ENCODE measurements at places on chromosomes 5 and 9.

DNA sequence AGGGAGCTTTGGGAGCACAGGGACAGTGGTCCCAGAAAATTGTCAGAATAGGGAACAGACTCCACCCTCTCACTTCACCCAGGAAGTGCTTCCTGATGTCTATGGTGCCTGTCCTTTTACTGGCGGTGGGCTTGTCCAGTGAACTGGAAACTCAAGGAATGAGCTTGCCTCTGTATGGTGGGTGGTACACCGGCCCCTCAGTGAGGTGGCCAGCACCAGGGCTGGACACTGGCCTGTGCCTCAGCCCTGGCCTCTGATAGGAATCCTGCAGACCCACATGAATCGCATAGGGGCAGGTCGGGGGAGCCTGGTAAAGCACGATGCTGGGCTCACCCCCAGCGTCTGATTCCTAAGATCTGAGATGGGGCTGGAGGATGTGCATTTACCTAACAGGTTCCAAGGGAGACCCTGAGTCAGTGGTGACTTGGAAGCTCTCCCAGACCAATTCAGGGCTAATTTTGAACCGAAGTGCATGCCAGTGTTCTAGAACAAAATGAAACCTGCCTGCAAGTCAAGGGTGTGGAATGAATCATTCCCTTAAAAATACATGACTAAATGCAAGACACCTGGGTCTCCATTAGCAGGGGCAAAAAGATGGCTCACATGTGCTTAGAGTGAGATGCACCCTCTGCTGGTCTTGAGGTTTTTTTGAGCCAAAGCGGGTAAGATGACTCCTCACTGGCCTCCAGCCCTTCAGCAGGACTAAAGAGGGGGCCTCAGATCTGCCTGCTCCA lies 178.3 kb downstream of the HSPA4 start:
- no peak for DNase-seq

DNA sequence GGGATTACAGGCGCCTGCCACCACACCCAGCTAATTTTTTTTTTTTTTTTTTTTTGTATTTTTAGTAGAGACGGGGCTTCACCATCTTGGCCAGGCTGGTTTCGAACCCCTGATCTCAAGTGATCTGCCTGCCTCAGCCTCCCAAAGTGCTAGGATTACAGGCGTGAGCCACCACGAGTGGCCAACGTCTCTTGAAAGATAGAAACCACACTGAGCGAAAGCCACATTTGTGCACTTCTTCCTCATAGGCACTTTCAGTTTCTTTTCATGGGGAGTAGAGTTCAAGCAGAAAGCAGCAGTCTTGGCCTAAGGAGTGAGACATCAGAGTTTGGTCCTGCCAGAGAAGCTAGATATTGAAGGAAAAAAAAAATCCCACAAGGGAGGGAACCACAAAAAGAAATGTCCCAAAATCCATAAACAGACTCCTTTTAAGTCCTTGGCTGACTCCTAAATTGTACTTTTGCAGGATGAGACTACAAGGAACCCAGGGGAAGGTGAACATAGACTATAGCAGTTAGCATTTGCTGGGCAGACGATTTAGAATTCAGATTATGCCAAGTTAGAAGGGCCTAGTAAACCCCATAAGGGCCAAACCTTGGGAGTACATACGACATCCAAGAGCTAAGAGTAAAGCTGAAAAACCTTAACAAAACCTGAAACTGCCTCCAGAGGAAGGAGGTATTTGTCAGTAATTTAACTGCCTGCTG lies 43.9 kb upstream of the GLIPR2 start:
- peak; percentile 62 for DNase-seq

GRCh38 chr9:78775696-78776295 lies 478.9 kb downstream of the PSAT1 start:
- DNase-seq, result no peak

DNA sequence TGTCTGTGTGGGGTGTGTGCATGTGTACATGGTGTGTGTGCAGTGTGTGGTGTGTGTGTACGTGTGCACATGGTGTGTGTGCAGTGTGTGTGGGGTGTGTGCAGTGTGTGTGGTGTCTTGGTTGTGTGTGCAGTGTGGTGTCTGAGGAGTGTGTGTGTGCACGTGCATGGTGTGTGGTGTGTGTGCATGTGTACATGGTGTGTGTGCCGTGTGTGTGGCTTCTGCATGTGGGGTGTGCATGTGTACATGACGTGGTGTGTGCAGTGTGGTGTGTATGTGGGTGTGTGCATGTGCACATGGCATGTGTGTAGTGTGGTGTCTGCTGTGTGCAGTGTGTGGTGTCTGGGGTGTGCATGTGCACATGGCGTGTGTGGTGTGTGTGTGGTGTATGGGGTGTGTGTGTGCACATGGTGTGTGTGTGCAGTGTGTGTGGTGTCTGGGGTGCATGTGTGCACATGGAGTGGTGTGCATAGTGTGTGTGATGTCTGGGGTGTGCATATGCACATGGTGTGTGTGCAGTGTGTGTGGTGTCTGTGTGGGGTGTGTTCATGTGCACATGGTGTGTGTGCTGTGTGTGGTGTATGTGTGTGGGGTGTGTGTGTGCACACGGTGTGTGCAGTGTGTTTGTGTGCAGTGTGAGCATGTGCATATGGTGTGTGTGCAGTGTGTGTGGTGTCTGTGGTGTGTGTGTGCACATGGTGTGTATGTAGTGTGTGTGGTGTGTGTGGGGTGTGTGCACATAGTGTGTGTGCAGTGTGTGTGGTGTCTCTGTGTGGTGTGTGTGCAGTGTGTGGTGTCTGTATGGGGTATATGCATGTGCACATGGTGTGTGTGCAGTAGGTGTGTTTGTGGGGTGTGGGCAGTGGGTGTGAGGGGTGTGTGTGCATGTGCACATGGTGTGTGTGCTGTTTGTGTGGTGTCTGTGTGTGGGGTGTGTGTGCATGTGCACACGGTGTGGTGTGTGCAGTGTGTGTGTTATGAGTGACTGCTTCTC lies 40.6 kb upstream of the ZNG1F start:
- DNase-seq, result peak; percentile 28

DNA sequence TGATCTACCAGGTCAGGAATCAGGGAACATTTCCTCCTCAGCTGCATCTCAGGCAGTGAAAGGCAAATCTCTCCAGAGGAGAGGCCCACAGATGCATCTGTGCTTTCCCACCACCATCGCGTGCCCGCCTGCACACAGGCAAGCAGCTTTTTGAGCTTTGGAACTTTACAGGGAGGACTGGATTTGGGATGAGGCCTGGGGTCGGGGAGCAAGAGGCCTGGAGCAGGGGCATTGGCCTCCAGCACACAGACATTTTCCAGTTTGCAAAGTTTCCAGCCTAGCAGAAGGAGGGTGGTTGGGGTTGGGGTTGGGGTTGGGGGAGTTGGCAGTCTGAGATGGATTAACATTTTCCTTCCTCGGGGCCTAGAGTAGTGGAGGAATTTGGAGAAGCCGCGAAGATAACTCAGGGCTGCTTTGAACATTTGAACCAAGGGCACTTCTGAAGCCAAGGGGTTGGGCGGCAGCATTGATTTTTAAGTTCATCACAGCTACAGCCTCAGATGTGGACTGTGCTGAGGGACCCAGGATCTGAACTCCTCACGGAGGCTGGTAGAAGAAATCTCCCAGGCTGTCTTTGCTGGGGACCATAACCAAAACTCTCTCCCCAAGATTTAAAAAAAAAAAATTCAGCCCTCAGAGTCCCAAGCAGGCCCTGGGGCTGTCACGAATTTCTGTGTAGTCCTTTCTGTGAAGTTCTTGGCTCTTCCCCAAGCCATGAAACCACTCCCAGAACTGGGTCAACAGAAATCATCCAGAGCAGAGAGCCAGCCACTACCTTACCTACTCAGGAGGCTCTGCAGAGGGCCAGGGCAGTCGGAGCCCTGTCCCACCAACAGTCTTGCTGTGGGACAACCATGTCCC lies 25.6 kb downstream of the C5orf15 start:
- no peak for DNase-seq

DNA sequence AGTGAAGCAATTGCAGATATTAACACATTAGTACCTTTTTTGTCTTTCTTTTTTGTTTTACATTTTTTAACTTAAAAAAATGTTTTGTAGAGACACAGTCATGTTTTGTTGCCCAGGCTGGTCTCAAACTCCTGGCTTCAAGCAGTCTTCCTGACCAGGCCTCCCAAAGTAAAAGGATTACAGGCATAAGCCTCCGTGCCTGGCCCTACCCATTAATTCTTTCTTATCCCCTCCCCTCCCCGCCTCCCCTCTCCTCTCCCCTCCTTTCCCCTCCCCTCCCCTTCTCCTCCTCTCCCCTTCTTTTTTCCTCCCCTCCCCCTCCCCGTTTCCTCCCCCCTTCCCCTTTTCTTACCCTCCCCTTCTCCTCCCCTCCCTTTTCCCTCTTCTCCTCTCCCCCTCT lies 182.4 kb downstream of the FER start:
- DNase-seq, result no peak

DNA sequence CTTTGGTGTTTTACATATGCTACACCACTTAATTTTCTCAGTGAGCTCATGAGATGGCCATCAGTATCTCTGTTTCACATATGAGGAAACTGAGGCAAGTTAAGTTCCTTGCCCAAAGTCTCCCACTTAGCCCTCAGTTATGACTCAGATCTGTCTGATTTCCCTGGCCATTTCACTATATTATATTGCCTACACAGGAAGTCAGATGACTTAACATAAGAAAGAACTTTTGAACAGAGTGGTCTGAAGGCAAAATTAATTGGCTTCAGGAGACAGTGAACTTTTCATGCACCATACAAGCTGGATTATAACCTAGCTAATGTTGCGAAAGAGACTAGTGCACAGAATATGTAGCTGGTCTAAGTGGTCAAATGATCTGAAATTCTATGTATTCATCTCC lies 221.6 kb downstream of the NFIB start:
- DNase-seq, result no peak

DNA sequence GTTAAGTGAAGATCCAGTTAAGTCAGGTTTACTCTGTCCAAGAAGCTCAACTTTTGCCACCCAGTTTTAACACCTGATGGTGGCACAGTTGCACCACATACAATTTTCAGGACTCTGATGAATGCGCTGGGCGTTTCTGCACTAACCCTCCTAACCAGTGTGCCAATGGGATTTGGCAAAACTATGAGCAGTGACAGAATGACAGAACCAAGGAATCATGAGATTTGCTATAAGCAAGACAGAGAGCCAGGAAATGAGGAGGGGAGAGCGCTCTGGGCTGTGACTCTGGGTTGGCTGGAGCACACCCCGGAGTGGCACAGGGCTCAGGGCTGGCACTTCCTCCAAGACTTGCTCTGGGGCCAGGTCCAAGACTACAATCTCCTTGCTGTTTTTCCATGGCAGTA lies 84.1 kb downstream of the SH3PXD2B start:
- no peak for DNase-seq

DNA sequence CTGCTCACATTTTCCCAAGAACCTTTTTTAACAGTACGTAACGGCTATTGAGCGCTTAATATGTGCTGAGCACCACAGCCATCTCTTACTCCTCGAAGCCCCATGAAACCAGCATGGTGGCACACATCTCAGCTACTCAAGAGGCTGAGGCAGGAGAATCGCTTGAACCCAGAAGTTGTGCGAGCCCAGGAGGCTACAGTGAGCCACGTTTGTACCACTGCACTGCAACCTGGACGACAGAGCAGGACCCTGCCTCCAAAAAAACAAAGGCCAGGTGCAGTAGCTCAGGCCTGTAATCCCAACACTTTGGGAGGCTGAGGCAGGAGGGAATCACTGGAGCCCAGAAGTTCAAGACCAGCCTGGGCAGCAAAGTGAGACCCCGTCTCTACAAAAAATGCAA lies 28.2 kb downstream of the AQP7 start:
- no peak for DNase-seq

DNA sequence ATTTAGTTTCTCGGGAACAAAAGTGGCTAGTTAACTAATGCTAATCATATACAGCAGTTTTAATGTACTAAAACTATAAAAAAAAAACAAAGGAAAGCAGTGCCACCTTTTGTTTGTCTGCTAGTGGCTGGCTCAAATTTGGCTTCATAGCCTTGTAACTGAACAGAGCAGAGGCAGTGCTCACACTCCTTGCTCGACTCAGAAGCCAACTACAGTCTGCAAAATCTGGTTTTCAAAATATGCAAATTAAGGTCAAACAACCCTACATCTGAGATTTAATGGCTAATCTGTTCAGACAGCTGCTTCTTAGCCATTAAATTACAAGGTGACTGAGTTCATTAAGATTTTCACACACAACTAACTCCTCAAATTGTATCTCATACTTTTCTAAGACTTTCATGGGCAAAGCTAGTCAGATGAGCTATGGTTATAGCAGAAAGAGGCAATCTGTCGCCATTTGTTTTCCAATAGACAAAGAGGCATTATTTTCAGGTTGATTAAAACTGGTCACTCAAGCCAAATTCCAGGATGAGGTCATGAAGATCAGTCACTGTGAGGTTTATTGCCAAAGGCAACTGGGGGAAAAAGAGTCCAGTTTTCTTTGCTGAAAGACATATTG lies 56.8 kb upstream of the EPB41L4A start:
- DNase-seq, result no peak

DNA sequence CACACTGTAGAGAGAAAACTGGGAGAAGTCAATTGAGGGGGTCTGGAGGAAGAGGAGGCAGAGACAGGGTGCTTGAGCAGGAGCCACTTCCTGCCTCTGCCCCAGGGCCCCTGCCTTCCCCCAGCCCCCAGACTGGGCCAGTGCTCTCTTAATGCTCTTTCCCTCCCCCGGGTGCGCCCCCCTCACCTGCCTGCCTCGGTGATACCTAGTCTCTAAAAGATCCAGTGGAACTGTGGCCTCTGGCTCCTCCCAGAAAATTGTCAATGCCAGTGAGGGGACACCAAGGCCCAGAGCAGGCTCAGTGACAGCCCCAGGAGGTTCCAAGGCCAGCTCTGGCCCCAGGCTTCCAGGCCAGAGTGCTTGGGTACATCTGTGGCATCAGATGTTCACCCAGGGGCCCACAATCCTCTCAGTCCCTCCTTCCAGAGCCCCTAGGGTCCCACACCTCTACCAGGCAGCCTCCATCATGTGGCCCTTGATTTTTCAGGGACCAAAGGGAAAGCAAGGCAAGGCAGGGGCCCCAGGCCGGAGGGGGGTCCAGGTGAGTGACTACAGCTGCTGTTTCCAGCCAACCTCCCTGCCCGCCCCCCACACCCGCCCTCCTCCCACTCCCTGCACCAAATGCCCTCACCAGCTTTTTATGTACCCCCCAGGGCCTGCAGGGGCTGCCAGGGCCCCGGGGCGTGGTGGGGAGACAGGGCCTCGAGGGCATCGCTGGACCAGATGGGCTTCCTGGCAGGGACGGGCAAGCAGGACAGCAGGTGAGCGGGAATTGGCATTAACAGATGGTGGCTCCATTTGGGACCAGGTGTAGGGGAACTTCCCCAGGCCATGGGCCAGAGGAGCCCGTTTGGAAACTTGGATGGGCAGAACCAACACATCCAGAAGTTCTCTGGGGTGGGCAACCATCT lies 33.1 kb upstream of the ORM1 start:
- DNase-seq, result no peak

- DNase-seq, result no peak
These were observed 80.6 kb downstream of the OLFM1 start for GRCh38 chr9:135167849-135168655.

Measured in GM10248 (cell line).